ENCODE measurements at places on chromosomes 2 and 18. TPM values are rescaled to one million over a fixed set of nuclear protein-coding genes. Genes with fewer than 3 reads are reported as not detected.

GRCh38 chr2:38671303-38671702 is 5.4 kb downstream of the GALM start:
- H3K4me1 ChIP-seq = no peaks in the 10 kb centered on the region
- no peaks in the 10 kb centered on the region for H3K27me3 ChIP-seq
- H3K27ac ChIP-seq = no peak overlapping the region
- no peak for DNase-seq

The HRH4 gene
- total RNA-seq = 0.10 TPM

- no peaks in the 10 kb centered on the region for H3K4me1 ChIP-seq
- no peaks in the 10 kb centered on the region for H3K36me3 ChIP-seq
- no peaks in the 10 kb centered on the region for H3K27me3 ChIP-seq
- no peak overlapping the region for H3K27ac ChIP-seq
- H3K4me3 ChIP-seq = no peak overlapping the region
These were observed 93.9 kb downstream of the INHBB start for GRCh38 chr2:120439637-120440384.

DNA sequence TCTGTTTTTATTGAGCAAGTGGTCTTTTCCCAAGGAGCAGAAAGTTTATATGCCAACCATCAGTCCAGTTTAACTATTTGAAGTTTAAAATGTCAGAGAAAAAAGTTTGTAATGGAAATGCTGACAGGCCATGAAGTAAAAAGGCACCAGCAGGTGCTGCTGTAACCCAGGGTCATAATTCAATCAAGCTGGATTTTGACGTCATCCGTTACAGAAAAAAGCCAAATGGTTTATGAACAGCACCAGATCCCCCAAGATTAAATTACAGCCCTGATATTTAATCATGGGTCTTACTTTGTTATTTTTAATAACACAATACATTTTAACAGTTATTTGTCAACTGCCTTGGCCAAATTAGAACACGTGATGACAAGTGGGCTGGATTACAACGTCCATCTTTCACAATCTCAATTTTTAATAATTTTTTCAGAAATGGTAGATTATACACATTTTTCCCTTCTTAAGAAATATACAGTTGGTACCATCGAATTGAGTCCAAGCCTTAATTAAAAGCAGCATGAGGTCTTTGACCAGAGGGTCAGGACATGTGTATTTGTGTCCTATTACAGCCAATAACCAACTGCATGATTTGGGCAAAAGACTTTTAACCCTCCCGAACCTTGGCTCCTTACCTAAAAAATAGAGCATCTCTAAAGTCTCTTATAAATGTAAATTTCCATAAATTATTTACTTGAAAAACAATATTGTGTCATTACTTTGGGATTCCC is 10.0 kb downstream of the TCF4 start:
- no peaks in the 10 kb centered on the region for H3K27me3 ChIP-seq
- H3K36me3 ChIP-seq = no peaks in the 10 kb centered on the region
- no peaks in the 10 kb centered on the region for H3K4me1 ChIP-seq

The CXCR2 gene
- total RNA-seq = 3.1 TPM

GRCh38 chr2:156077041-156077742 is 255.3 kb downstream of the NR4A2 start:
- no peak for DNase-seq
- peaks cover 2% of the 10 kb centered on the region for H3K27me3 ChIP-seq

- peaks cover 2% of the 10 kb centered on the region for H3K27me3 ChIP-seq
- DNase-seq = no peak
- no peaks in the 10 kb centered on the region for H3K4me1 ChIP-seq
These were observed 48.7 kb downstream of the C1QL2 start for GRCh38 chr2:119109866-119110265.

DNA sequence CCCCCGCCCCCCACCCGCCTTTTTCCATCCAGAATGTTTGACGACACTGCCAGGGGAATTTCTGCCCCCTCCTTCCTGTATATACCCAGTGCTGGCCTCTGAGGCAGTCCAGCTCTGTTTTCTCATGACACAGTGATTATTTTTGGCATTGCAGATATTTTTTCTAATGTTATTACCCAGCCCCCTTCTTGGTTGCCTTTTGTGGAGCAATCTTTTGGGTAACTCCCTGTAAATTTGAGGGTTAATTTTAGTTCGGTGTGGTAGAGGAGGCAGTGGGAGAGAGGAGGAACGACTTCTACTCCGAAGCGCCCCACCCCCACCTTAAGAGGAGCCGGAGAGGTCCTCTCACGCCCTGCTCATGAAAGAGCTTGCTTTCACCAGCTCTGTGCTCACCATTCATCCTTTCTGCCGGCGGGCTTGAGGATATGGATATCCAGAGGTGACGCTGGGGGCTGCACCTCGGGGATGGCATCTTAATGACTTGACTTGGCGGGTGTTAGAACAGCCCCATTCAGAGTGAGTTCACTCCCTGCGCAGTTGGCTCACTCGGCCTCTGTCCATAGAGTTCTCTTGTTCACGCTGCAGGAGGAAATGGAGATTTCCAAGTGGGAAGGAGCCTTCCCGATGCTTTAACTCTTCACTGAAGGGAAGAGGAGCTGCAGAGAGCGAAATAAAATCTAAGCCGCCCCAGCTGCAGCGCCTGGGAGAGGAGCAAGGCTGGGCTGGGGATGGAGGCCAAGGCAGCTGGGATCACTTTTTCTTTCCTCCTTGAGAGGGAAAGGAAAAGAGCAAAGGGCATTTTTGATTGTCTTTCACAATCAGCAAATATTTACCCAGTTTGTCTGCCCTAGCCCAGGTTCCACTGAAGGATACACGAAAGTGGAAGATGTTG is 38.4 kb downstream of the EPAS1 start:
- H3K36me3 ChIP-seq = no peaks in the 10 kb centered on the region
- peak; percentile 67 for DNase-seq
- H3K4me3 ChIP-seq = no peak overlapping the region
- H3K27me3 ChIP-seq = no peaks in the 10 kb centered on the region

GRCh38 chr2:60366135-60366712 is 187.2 kb downstream of the BCL11A start:
- no peaks in the 10 kb centered on the region for H3K4me1 ChIP-seq
- H3K4me3 ChIP-seq = no peak overlapping the region
- H3K36me3 ChIP-seq = no peaks in the 10 kb centered on the region

DNA sequence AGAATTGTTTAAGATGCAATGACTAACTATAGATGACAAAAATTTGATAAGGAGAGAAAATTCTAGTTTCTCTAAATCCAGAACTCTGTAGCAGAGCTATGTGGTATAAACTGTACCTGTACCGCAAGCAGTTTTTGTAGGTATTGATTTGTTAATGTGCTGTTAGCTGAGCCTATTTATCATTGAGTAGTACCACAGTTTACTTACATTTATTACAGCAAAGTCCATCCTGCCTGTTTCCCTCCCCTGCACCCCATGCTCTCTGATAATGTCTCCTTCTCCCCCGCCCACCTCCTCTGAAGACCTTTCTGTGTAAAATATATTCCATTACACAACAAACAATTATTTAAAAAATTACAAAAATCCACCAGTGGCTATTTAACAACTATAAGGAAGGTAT is 170.6 kb downstream of the RNF152 start:
- H3K36me3 ChIP-seq = no peaks in the 10 kb centered on the region
- H3K4me1 ChIP-seq = no peaks in the 10 kb centered on the region
- DNase-seq = no peak
- no peaks in the 10 kb centered on the region for H3K27me3 ChIP-seq
- no peak overlapping the region for H3K27ac ChIP-seq

The SIX3 gene
- total RNA-seq = not detected

GRCh38 chr18:76052227-76052595 is 442.8 kb downstream of the ZNF516 start:
- no peaks in the 10 kb centered on the region for H3K36me3 ChIP-seq
- no peak overlapping the region for H3K27ac ChIP-seq
- no peak overlapping the region for H3K4me3 ChIP-seq
- no peak for DNase-seq
- no peaks in the 10 kb centered on the region for H3K4me1 ChIP-seq

- H3K27ac ChIP-seq = no peak overlapping the region
- H3K27me3 ChIP-seq = no peaks in the 10 kb centered on the region
- no peaks in the 10 kb centered on the region for H3K36me3 ChIP-seq
- H3K4me1 ChIP-seq = no peaks in the 10 kb centered on the region
- H3K4me3 ChIP-seq = no peak overlapping the region
These were observed 79.0 kb downstream of the COLEC12 start for GRCh38 chr18:421247-422155.

DNA sequence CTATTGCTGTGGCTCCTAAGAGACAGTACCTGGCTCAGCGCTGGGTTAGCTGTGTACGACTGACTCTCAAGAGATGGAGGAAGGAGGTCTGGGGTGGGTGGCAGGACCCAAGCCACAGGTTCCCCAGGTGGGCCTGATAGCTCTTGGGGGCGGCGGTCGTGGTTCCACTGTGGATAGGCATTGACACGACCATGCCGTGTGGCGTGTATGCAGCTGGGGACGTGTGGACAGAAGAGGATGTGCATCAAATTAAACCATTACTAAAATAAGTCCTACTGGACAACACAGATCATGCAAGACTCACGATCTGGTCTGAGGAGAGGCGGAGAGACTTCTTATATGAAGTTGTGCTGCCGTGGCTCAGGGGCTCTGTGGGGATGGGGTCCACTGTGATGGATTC is 78.1 kb downstream of the EMILIN2 start:
- no peaks in the 10 kb centered on the region for H3K27me3 ChIP-seq
- H3K4me1 ChIP-seq = no peaks in the 10 kb centered on the region
- DNase-seq = no peak
- no peak overlapping the region for H3K27ac ChIP-seq
- no peak overlapping the region for H3K4me3 ChIP-seq
- peaks cover 18% of the 10 kb centered on the region for H3K36me3 ChIP-seq

- DNase-seq = no peak
- H3K27ac ChIP-seq = no peak overlapping the region
- no peak overlapping the region for H3K4me3 ChIP-seq
- peaks cover 1% of the 10 kb centered on the region for H3K4me1 ChIP-seq
These were observed 15.5 kb upstream of the DUSP19 start for GRCh38 chr2:183063083-183063482.

GRCh38 chr18:21853016-21853415 is 112.4 kb downstream of the MIB1 start:
- no peaks in the 10 kb centered on the region for H3K36me3 ChIP-seq
- H3K27ac ChIP-seq = no peak overlapping the region
- no peaks in the 10 kb centered on the region for H3K4me1 ChIP-seq
- H3K27me3 ChIP-seq = no peaks in the 10 kb centered on the region

DNA sequence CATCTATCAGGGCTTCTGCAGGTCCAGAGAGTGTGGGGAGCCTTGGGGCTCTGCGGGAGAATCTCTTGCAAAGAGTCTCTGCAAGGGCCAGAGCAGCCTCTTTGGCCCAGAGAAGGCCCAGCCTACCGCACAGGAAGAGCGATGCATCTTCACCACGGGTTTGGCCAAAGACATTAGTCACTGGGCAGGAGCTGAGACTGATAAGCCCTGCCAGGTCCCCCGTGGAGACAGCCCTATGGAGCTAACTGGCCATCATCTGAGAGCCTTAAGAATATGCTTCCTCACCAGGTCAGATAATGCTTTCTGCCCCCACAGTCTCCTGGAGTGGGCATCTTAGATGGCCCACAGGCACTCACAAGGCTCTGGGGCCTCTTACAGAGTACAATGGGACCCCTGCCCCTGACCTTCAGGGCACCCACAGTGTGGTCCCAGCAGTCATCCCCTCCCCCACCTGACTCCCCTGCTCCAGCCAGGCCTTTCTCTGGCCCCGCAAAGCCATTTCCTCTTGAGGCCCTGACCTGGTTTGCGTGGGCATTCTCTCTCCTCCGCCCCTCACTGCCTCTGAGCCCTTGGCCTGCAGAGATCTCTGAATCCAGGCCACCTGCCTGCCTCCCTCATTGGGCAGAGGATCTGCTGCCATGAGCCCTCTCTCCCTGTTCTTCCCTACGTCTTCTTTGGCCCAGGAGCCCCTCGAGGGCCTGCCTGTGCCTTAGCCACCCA is 31.9 kb upstream of the MAPRE3 start:
- no peaks in the 10 kb centered on the region for H3K27me3 ChIP-seq
- no peak overlapping the region for H3K27ac ChIP-seq
- no peak for DNase-seq

The CAPN14 gene
- total RNA-seq = 0.21 TPM

- H3K4me1 ChIP-seq = no peaks in the 10 kb centered on the region
- H3K27ac ChIP-seq = peak overlapping the region; percentile 8
- peak; percentile 62 for DNase-seq
- no peak overlapping the region for H3K4me3 ChIP-seq
- H3K36me3 ChIP-seq = no peaks in the 10 kb centered on the region
- no peaks in the 10 kb centered on the region for H3K27me3 ChIP-seq
These were observed 10.8 kb downstream of the SNED1 start for GRCh38 chr2:241009191-241009590.

The TNFRSF11A gene
- 9.1 TPM for total RNA-seq

- no peak for DNase-seq
- H3K27ac ChIP-seq = no peak overlapping the region
- no peaks in the 10 kb centered on the region for H3K4me1 ChIP-seq
- no peaks in the 10 kb centered on the region for H3K36me3 ChIP-seq
- no peaks in the 10 kb centered on the region for H3K27me3 ChIP-seq
These were observed 75.8 kb downstream of the SDC1 start for GRCh38 chr2:20148923-20149702.

The OTOF gene
- 0.06 TPM for total RNA-seq

DNA sequence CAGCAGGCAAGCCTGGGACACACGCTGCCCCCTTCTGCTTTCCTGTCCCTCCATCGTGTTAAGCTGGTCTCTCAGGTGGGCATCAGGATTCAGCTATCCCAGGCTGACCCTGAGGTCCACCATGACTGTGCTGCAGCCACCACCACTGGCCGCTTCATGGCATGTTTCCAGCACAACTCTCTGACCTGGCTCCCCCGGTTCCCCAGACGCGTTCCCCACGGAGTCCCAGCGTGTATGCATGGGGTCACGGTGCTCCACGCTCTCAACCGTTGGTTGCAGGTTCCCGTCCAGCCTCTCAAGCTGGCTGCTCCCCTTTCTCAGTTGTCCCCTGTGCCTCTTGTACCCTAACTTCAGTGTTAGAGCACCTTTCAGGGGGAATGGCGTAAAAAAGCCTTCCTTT is 20.3 kb downstream of the HPCAL1 start:
- no peak overlapping the region for H3K27ac ChIP-seq
- DNase-seq = no peak
- H3K27me3 ChIP-seq = no peaks in the 10 kb centered on the region
- no peaks in the 10 kb centered on the region for H3K4me1 ChIP-seq

The C2orf66 gene
- total RNA-seq = 0.19 TPM

GRCh38 chr2:67268797-67269196 is 128.3 kb upstream of the ETAA1 start:
- H3K27me3 ChIP-seq = no peaks in the 10 kb centered on the region
- no peak for DNase-seq
- H3K4me1 ChIP-seq = no peaks in the 10 kb centered on the region
- H3K36me3 ChIP-seq = no peaks in the 10 kb centered on the region

The EPB41L3 gene
- 116 TPM for total RNA-seq

The RAB6D gene
- not detected for total RNA-seq

- DNase-seq = peak; percentile 26
- no peak overlapping the region for H3K4me3 ChIP-seq
- H3K27ac ChIP-seq = no peak overlapping the region
- no peaks in the 10 kb centered on the region for H3K36me3 ChIP-seq
- H3K4me1 ChIP-seq = no peaks in the 10 kb centered on the region
These were observed 14.9 kb downstream of the ESPNL start for GRCh38 chr2:238114851-238115660.

The SLC9A2 gene
- total RNA-seq = not detected

DNA sequence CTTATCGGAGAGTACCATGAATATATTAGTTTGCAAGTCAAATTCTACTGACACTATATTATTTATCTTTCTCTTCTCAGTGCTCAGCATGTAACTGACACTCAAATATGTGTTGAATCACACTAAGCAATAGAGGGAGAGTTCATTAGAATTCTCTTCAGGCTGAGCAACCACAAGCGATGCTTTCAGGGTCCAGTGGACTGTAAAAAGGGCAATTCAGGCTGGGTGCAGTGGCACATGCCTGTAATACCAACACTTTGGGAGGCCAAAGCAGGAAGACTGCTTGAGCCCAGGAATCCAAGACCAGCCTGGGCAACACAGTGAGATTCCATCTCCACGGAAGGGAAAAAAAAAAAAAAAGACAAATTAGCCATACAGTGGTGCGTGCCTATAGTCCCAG is 16.3 kb downstream of the PDE6D start:
- no peak overlapping the region for H3K4me3 ChIP-seq
- no peaks in the 10 kb centered on the region for H3K4me1 ChIP-seq
- DNase-seq = no peak
- H3K27me3 ChIP-seq = no peaks in the 10 kb centered on the region
